ENCODE measurements at places on chromosomes 11 and 22.

DNA sequence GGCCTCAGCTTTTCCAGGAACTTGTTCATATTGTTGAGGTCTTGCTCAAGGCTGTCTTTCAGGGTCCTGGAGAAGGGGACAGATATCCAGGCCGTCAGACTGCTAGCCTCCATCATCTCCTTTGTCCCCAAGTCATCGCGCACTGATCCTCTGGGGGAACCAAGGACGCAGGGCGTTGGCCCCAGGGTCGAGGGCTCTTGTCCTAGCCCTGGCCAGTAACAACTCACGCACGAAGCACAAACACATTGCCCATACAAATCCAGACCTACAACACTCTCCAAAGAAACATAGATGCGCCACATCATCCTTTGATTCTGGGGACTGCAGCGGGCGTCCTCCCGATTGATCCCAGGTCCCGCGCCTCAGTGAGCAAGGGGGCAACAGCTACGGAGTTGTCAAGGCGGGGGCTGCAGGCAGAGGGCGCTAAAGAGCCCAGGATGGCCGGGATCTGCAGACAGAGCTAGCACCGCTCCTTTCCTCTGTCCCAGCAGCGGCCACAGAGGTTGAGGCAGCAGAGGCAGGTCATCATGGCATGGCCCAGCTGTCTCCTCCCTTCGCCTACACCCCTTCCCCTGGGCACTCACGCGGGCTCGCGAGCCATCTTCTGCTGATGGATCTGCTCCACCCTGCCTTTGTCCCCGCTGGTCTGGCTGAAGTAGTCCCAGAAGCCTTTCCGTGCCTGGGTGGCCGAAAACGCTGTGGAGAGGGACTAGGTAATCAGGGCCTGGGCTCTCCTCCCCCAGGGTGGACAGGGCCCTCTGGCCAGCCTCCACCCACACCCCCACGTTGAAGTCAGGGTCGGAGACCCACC lies 472 bp downstream of the APOA5 start:
- DNase-seq: peak; percentile 54

- no peak for DNase-seq
Measured at GRCh38 chr11:130478204-130478701, 29.8 kb downstream of the ADAMTS15 start.

DNA sequence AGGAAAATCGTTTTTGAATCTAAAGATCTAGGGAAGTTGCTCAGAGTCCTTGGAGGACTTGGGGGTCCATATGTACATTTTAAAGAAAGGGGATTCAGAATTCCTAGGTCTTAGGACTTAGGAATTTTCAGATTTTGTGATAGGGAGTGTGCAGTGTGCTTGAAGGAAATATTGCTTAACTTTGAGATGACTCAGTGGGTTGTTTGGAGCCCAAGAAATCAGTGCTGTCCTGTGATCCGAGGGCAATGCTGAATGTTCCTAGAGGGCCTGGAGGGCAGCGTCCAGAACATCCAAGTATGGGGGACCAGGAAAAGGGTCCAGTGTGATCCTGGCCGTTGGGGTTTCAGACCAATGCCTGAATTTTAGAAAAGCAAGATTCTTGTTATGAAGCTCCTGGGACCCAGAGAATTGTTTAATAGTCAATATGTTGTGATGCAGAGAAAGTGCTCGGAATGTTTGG lies 3.1 kb upstream of the IGF2 start:
- DNase-seq: no peak

DNA sequence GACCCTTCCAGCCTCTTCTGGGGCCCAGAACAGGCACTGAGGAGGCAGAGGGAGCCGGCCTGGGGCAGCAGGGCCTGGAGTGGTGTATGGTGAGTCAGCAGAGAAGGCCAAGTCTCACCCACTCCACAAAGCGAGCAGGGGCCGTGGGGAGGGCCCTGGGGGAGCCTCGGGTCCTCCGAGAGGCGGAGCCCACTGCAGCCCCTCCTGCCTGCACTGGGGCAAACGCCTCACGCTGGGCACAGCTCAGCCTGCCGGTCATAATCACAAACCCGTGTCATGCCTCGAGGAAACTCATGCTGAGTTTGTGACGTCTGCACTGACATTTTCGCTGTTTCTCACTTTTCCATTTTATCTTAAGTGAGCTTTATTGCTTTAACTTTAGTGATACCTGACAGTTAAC lies 38.4 kb downstream of the TOLLIP start:
- DNase-seq: no peak

DNA sequence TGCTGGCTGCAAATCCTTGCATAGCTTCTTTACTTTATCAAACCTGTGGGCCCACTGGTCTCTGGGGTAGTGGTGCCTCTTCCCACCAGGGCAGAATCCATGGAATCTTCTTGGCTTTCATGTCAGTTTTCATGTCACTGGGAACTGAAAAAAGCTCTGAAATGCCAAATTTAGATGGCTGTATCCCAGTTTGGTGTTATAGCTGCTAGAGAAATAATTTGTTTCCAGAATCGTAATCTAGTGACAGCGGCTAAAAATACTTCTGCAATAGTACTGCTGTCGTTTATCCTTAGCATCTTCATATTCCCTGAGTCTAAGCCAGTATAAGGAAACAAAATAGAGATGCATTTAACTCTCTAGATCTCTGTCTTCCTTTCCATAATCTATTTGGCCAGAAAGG lies 983.4 kb upstream of the FAT3 start:
- no peak for DNase-seq

DNA sequence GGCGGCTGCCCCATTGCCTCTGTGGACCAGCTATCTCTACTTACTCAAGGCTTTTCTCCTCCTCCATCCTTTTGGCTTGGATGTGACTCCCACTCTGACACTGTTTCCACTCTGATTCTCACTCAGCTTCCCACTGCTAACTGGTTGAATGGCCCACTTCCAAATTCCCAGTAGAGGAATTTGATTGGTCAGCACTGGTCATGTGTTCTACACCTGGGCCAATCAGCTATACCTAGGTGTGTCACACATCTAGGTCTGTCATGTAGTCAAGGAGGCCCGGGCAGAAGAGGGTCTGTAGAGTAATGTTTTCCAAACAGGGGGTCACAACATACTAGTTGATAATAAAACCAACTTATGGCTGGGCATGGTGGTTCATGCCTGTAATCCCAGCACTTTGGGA lies 53.3 kb downstream of the TPBGL start:
- DNase-seq: no peak

DNA sequence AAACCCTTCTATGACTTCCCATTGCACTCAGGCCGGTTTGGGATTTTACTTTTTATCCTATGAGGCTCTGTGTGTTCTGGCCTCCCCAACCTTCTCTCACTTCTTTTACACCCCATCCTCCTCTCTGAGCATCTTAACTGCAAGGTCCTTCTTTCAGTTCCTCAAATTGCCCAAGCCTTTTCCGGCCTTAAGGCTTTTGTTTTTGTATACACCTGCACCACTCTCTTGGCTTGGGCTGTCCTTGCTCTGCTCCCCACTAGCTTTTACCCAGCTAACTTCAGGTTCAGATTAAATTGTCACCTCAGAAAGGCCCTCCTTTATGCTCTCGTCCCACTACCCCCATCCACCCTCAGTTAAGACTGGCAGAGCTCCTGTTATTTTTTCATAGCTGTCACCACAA lies 55.5 kb downstream of the FAM83F start:
- no peak for DNase-seq

- DNase-seq: no peak
Measured at GRCh38 chr22:36926309-36926708, 12.9 kb downstream of the CSF2RB start.

GRCh38 chr11:102006835-102007566 lies 40.2 kb upstream of the CFAP300 start:
- no peak for DNase-seq

- DNase-seq: no peak
Measured at GRCh38 chr22:29691636-29692326, 28.0 kb upstream of the CABP7 start.

DNA sequence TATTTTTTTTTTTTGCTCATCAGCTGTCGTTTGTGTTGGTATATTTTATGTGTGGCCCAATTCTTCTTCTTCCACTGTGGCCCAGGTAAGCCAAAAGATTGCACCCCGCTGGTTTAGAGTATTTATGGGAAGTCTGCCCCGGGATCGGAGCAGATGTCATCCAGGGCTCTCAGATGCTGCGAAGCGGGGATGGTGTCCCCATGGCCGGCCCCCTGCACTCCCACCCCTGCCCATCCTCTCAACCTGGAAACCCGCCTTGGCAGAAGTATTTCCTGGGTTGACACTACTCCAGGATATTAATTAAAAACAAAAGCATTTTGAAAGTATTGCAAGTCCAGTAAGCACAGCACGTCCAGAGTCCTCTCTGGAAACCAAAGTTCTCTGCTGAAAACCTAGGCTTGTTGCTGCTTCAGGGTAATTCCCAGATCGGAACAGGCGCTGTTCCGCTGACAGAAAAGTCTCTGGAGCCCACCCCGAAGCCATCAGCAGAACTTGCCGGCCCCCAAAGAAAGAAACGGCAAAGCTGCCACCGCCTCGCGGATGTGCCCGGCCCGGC lies 833 bp downstream of the SCUBE2 start:
- no peak for DNase-seq

- DNase-seq: no peak
Measured at GRCh38 chr11:83864412-83865057, 578.4 kb upstream of the CCDC90B start.

- DNase-seq: no peak
Measured at GRCh38 chr11:3823303-3823702, 14.9 kb downstream of the PGAP2 start.

- no peak for DNase-seq
Measured at GRCh38 chr22:29336751-29337490, 21.4 kb upstream of the RASL10A start.

- no peak for DNase-seq
Measured at GRCh38 chr11:62120431-62120830, 3.4 kb upstream of the INCENP start.

- no peak for DNase-seq
Measured at GRCh38 chr11:45859661-45860140, 12.4 kb downstream of the CRY2 start.

- no peak for DNase-seq
Measured at GRCh38 chr11:100354736-100355135, 332.4 kb upstream of the ARHGAP42 start.

- DNase-seq: no peak
Measured at GRCh38 chr22:43272301-43272700, 70.9 kb downstream of the SCUBE1 start.

- DNase-seq: no peak
Measured at GRCh38 chr11:24559315-24559714, 62.5 kb downstream of the LUZP2 start.

DNA sequence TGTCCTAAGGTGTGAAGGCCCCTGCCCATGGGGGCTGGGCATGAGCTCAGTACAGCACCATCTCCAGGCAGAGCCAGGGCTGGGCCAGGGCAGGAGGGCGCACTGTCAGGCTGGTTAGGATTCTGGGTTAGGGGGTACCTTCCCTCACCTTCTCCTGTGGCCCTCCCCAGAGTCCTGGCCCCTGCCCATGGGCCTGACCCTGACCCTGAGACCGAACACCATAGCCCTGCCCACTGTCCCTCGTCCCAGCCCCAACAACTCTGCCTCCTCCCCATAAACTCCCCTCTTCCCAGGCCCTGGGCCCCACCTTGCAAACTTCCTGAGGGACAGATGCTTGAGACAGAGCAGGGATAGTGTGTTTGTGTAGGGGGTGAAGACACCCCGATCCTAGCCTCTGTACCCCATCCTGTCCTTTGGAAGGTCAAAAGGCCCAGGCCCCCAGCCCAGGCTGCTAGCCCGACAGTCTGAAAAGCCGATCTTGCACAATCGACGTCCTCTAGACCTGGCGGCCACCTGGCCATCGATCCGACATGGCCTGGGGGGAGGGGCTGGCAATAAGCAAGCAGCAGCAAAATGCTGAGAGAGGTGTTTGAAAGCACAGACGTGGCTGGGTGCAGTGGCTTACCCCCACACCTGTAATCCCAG lies 2.7 kb upstream of the TMPRSS6 start:
- DNase-seq: no peak

- no peak for DNase-seq
Measured at GRCh38 chr11:84290647-84291046, 1004.5 kb upstream of the CCDC90B start.

GRCh38 chr22:50143096-50143495 lies 27.4 kb upstream of the PANX2 start:
- DNase-seq: no peak

DNA sequence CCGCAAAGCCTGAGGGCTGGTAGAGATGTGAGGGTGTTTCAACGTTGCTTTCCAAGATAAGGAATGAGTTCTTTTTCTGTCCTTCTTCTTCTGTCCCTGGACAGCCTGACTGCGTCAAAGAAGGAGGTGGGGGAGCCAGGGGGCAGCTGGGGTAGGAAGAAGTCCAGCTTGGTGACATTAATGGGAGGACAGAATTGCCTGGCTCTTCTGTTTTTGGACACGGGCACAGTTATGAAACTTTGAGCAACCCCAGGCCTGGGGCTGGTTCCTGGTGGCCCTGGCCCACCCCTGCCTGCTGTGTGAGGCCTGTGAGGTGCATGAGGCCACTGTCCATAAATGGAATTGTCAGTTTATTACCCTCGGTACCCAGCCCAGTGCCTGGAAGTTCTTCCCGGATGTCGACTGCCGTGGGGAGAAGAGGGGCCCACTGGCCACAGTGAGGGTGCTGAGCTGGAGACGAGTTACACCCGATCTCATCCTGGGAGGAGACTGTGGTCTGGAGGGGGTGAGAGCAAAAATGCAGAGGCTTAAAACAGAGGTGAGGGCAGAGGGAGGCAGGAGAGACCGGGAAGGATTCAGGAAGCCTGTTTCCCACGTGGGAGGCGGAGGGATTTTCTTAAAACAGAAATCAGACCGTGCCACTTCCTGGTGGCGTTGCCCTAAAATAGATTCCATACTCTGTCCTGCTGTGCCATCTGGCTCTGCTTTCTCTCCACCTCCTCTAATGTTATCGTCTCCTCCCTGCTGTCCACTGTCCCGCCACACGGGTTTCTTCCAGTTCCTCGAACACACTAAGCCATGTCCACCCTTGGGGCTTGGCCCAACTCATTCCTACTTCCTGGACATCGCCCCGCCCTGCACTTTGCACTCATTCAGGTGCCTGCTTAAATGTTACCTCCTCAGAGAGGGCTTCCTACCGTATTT lies 59.7 kb upstream of the RASD2 start:
- DNase-seq: no peak

DNA sequence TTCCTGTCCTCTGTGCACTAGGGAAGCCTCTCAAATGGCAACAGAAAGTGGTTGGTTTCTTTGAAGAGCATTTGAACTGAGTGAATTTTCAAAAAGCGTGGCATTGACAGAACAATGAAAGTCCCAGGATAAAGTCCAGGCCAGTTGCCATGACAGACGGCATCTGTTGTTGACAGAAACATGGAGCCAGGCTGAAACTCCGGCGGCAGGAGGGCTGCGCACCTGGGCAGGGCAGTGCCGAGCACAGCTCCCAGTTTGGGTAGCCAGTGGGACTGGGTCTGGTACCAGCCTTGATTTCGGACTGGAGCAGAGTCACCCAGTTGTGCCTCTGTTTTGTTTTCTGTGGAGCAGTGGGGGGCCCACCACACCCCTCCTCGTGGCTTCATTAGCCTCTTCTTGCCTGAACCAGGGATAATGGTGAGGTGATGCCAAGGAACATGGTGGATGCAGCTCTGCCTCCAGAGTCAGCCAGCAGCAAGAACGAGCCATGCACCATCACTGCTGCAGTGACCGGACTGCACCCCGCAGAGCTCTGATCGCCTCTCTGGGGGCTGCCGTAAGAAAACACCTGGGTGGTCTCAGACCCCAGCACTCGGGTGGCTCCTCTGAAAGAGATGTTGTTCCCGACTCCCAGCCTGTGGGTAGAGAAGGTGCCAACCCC lies 9.8 kb upstream of the SEPTIN5 start:
- no peak for DNase-seq
